ENCODE measurements at places on chromosomes 1 and 21. TPM values are rescaled to one million over a fixed set of nuclear protein-coding genes. Genes with fewer than 3 reads are reported as not detected.

The SIM2 gene
- total RNA-seq = 5.6 TPM

The LCE1D gene
- total RNA-seq = not detected

- no peak for DNase-seq
Observed at GRCh38 chr21:42073145-42074099, 2.3 kb downstream of the UMODL1 start.

DNA sequence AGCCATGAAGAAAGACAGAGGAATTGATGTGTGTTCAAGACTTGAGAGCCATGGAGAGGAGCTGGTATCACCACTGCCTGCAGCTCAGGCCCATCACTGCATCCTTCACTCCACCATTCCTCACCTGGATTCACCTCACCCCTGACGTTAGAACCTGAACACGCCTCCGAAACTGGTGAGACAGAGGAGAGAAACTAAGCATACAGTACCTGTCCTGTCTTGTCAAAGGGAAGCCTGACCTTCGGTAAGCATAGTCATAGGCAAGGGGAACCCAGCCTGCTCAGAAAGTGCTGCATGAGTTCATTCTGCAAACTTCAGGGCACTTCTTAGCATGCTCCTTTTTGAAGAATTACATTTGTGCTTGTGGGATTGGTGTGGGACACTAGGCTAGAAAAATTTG is 425.8 kb downstream of the DSCAM start:
- no peak for DNase-seq

DNA sequence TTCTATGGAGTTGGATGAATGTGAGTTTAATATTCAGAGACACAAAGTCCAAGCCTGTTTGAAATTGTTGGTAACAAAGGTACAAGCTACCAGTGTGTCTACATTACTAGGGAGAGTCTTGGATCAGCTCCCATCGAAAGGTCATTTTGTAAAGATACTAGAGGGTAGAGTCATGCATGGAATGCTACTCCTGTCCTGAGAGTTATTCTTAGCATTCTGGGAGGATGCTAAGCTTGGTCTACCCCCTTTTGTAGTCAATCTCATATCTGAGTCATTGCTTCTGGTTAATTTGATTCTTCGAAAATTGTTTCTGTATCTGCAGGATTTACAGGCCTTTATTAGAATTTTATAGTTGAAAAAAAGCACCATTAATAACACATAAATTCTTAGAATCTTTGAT is 240.2 kb downstream of the ST6GALNAC3 start:
- no peak for DNase-seq

GRCh38 chr1:15401391-15402055 is 8.2 kb upstream of the EFHD2 start:
- no peak for DNase-seq

DNA sequence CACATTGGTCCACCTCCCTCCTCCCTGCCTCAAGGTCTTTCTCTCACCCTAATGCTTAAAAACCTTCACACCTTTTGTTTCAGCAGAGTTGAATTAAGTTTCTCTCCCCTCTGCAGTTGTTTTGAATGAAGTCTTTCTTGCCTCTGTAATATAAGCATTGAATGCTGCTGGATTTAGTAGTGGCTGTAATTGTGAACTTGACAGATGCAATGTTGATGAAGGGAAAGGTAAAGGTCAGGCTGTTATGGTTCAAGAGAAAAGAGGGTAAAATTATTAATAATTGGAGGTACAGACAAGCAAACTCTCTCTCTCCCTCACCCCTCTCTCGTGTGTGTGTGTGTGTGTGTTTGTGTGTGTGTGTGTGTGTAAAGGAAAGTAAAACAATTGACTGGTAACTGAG is 509.8 kb downstream of the AMY1C start:
- no peak for DNase-seq
